Head of caudate nucleus (tissue), 42 donors: ENCODE measurements at places on chromosomes 6 and 20.

DNA sequence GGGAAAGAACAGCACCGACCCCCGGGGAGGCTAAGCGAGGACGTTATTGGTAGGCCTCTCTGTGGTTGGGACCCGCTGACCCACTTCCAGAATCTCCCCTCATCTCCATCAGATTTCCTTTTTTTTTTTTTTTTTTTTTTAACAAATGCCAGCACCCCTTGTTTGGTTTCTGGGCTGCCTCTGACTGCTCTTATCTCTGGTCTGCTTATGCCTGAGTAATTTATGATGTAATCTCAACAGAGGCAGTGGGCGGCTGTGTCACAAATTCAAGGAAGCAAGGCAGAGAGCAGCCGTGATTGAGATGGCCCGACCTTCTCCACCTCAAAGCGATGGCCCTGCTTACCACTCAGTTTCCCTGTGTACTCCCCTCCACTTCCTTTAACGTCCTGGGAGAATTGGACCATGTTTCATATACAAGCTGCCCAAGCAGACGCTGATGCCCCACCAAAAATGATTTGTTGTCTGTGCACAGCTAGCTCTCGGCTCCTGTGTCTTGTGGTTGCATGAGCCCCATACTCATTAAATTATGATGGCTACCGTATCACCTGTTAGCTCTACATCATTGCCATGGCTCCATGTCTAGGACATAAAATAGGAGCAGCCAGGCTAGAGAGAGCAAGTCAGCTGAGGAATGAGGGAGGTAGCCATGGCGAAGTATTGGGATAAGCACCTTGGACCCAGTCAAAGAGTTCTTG, 98.1 kb downstream of the ZNF217 start:
- no peak for DNase-seq

DNA sequence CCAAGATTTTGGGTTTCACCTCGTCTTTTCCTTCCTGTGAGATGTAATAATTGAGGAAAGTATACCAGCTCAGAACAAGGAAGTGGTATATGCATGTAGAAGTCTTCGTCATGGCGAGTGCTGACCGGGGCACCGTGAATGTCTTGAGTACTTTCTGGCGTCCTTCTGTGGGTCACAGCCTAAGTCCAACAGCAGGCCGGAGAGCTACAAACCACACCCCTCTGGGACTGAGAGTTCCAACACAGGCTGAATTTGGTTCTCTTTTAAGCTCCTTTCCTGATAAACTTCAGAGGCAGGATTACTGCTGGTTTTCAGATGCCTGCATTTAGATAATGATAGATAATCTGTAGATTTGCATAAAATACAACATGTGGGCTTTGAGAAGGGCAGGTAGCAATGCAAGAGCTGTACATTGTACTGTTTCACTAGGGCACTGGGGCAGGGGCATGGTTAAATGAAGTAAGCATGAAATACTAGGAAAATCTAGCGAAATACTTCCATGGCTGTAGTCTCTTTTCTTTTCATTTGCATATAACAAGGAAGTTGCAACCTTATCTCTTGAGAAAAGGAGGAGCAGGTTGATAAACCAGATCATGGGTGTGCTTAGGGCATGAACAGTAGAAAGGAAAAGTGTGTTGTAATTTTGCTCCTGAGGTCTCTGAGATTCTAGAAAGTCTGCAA, at the start of gene ADTRP:
Gene ADTRP (minus strand): TSS at position 156 of the 681 bp plus-strand sequence. CDS start 44 bp downstream, at position 112.
- no peak for DNase-seq

DNA sequence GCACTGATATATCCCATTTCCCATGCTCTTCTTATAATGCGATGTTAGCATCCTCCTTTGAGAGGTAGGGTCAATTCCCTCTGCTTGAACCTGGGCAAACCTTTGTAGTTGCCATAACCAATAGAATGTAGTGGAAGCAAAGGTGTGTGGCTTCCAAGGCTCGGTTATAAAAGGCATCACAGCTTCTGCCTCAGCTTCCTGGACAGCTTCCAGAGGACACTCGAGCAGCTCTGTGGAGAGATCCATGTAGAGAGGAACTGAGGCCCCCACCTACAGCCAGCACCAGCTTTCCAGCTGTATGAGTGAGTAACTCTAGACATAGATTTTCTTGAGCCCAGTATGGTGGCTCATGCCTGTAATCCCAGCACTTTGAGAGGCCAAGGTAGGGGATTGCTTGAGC, 36.7 kb downstream of the FGD2 start:
- DNase-seq = no peak

- no peak for DNase-seq
Observed at GRCh38 chr6:104402572-104402971, 457.1 kb downstream of the HACE1 start.

GRCh38 chr6:100115407-100116101, 121.5 kb upstream of the MCHR2 start:
- no peak for DNase-seq

DNA sequence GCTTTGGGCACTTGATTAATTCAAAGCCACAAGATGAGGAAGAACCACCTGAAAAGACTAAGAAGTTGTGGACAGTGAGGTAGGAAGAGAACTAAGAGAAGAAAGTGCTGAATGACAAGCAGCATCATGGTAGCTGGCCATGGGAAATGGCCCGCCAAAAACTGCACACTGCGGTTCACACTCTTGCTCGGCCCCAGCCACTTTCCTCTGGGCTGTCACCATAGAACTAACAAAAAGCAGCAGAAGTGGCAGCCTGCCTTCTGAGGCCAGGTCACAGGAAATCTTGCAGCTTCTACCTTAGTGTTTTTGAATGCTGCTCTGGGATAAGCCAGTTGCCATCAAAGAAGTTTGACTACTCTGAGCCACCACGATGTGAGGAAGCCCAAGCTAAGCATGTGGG, 34.8 kb upstream of the ZNFX1 start:
- DNase-seq = no peak

DNA sequence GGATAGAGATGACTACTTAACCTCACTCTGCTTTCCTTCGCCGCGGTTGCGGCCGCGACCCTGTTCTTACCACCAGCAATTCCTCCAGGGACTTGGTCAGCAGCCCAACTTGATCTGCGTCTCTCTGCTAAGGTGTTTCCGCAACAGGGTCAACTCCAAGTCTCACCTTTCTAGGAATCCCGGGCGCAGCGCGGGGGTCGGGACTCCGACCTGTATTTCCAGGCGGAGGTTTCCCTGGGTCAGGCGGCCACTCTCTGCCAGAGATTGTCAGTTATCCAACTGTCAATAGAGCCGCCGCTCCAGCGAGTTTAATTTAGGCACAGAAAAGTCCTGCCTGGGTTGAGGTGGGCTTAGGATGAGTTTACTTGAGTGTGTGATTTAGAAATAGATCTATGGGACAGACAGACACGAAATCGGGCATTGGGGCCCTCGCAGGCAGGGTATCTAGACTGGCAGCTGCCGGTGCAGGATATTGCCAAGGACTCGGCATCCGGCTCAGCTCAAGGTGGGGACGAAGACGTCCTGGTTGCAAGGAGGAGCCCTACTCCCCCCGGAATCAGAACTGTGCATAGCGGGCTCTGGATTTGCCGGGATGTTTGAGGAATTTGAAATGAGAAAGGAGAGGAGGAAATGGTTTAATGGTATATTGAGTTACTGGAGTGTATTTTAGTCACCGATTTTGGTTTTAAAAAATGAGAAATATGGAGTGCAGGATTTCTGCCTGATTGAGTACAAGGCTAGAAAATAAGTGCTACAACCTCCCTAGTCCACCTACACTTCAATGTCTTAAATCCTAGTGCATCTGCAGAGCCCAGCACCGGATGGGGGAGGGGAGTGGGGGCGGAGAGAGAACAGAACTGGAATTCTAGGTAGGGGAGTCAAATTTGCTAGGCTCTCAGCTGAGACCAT, 23.7 kb downstream of the POM121L2 start:
- DNase-seq = no peak

- no peak for DNase-seq
Observed at GRCh38 chr20:3787324-3788014, 929 bp upstream of the CENPB start.

GRCh38 chr6:144266091-144266649, 19.0 kb upstream of the UTRN start:
- no peak for DNase-seq

DNA sequence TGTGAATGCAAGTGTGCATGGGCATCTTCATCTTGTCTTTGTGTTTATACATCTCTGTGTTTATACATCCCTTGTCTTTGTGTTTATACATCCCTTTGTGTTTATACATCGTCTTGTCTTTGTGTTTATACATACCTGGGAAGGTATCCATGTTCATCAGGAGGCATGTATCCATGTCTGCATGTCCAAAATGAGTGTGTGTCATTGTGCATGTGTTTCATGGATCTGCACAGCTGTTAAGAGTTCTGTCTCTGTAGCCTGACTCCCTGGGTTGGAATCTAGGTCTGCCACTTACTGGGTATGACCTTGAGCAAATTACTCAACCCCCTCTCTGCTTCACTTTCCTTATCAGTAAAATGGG, 50.1 kb upstream of the SIRPA start:
- DNase-seq = no peak

DNA sequence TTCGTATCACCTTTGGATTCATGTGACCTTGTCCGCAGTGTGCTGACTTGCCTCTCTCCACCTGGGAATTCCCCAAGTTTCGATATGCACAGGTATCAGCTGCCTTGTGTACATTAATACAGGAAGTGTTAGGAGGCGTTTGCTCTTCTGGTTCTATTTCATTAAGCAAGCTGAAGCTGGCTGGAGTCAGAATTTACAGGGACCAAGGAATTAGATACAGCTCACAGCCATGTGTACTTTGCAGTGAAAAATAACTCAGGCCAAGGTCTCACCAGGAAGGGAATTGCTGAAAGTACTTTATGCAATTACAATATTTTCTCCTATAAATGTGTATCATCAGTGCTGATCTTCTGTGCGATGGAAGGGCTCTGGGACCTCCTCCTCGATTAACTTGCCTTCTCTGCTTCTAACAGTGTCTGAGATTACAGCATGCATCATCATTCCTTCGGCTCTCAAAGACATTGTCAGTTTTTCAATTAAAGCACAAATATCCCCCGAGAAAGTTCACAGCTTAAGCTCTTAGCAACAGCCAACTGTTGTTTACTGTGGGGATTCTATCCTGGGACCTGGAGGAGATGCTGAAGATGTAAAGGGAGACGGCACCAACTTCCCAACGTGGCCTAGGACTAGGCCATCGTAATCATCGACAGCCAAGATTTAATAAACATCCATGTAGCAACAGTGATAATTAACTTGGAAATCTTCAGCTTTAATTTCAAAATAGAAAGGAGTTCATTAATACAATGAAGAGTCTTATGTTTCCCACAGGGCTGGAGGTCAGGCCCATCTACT, 13.8 kb upstream of the TIAM2 start:
- no peak for DNase-seq

DNA sequence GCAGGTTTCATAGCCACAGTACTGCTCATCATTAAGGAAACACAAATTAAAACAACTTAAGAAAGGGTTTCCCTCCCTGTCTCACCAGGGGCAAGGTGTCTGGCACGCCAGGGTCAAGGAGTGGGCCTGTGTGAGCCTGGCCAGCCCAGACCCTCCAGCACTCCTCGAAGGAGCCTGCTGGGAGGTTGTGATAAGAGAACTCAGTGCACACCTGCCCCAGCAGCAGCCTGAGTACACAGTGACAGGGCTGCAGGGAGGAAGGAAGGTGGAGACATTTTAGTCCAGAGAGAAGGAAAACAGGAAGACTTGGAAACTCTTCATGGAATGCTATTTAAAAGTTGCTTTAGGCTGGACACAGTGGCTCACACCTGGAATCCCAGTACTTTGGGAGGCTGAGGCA, 14.1 kb downstream of the NINL start:
- no peak for DNase-seq

- DNase-seq = no peak
Observed at GRCh38 chr20:36085686-36086267, 68.8 kb upstream of the EPB41L1 start.

GRCh38 chr20:39019805-39020325, 57.7 kb downstream of the DHX35 start:
- DNase-seq = no peak

- no peak for DNase-seq
Observed at GRCh38 chr20:34047917-34048316, 54.2 kb downstream of the RALY start.

DNA sequence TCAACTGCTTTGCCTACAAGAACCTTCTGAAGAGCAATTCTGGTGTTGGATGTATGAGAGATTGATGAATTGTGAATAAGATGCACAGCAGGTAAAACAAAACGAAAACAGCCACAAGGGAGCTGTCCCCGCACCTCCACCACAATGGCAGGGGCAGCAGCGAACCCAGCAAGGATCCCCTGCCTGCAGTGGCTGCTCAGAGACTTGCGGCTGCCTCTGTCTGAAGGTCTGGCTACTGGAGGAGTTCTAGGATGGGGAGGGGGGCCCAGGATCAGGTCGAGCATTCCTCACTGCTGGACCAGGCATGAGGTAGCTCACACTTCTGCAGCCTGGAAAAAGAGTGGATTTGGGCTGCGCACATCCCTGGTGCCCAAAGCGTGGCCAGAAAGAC, 523.5 kb downstream of the CDH26 start:
- no peak for DNase-seq

GRCh38 chr6:151384151-151384550, 7.2 kb downstream of the ZBTB2 start:
- DNase-seq = no peak

GRCh38 chr20:13174402-13174801, 46.7 kb upstream of the ISM1 start:
- DNase-seq = no peak

GRCh38 chr20:16308754-16309153, 264.5 kb downstream of the KIF16B start:
- no peak for DNase-seq

DNA sequence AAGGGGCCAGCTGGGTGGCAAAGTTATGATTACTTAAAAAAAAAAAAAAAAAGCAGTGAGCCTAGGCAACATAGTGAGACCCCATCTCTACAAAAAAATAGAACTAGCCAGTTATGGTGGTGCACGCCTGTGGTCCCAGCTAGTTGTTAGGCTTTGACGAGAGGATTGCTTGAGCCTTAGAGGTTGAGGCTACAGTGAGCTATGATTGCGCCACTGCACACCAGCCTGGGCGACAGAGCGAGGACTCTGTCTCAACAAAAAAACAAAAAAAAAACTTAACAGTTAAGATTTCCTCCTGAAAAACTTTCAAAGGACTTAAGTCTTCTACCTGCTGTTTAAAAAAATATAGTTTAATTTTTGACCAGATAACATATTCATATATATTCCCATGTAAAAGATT, 2.4 kb downstream of the GTSF1L start:
- no peak for DNase-seq

DNA sequence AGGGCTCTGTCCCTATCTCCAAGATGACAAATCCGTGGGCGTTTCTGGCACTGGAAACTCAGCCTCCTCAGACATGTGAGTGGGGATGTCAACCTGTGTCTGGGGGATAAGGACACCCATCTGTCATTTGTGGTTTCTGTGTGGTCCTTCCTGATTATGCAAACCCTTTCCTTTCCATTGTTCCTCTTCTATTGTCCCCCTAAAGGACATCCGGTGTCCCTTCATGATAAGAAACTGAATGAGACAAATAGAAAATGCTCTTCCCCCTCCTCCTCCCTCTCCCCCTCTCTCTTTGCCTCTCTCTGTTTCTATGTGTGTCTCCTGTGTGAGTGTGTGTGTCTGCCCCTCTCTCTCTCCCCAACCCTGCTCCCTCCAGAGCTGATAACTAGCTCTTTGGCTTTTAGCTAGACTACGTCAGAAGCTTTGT, 11.5 kb upstream of the GLP1R start:
- DNase-seq = no peak

- no peak for DNase-seq
Observed at GRCh38 chr6:148892247-148892646, 145.4 kb downstream of the UST start.

- no peak for DNase-seq
Observed at GRCh38 chr6:144292372-144292771, 7.2 kb downstream of the UTRN start.
